ENCODE measurements at places on chromosomes 2 and 18.

- no peak for DNase-seq
These were observed 193.8 kb downstream of the CMPK2 start for GRCh38 chr2:6671913-6672312.

- DNase-seq = no peak
These were observed 138.3 kb downstream of the DDX1 start for GRCh38 chr2:15729709-15730544.

- DNase-seq = no peak
These were observed 5.8 kb downstream of the GAD1 start for GRCh38 chr2:170822290-170823087.

DNA sequence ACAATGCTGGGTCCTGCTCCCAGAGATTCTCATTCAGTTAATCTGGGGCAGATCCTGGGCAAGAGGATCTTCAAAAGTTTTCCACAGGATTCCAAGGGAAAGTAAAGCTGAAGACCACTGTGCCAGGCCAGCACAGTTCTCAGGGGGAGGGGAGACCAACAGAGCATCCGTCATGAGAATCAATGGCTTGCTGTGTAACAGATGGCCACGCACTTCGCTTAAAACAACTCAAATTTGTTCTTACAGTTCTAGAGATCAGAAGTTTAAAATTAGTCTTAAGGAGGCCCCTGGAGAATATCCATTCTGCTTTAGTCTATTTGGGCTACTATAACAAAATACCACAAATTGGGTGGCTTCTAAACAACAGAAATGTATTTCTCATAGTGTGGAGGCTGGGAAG is 17.4 kb upstream of the SEH1L start:
- DNase-seq = no peak

GRCh38 chr2:226993171-226993570 is 157.3 kb downstream of the RHBDD1 start:
- no peak for DNase-seq

DNA sequence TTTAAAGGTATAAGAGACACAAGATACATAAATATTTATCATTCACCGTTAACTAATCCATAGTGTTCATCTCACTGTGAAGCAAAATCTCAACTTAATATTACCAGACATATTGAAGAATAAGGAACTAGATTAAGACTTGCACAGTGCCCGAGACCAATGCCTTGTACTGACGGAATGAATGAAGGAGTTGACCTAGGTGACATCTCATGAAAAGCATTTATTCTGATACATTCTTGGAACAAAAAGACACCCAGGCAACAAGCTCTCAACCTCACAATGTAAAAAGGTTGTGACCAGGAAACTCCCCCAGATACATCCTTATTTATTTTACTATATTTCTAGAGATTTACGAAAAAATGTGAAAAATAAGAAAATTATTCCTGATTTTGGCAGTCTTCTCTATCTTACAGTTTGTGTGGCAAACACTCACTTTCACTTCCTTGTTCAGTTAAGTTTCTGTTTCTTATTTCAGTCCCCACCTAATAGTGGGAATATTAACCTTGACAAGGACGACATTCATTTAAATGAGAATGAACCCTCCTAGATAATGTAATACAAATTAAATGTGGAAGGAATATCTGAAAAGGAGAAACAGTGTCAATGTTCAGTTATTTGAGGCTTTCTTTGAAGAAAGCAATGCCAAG is 28.4 kb downstream of the M1AP start:
- DNase-seq = no peak

DNA sequence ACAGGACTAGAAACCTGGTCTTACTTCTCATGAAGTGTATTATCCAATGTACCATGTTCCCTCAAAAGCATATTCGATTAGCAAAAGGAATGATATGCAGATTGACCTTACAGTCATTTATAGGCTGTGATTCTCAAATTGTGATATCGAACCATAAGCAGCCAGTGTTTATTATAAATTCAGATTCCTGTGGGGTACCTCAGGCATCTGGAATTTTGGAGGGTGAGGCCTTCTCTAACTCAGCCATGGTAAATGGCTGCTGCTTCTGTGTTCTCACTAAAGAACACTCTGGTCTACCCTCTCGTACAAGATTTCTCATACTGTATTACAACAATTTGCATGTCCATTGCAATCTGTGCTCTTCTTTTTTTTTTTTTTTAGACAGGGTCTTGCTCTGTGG is 84.5 kb downstream of the PRPF40A start:
- no peak for DNase-seq

- DNase-seq = no peak
These were observed 117.9 kb downstream of the ARHGAP15 start for GRCh38 chr2:143246815-143247744.

GRCh38 chr18:7740821-7741220 is 173.7 kb downstream of the PTPRM start:
- DNase-seq = no peak

- DNase-seq = no peak
These were observed 15.9 kb upstream of the SIX3 start for GRCh38 chr2:44925561-44926136.

GRCh38 chr18:44039826-44040225 is 640.9 kb upstream of the SETBP1 start:
- no peak for DNase-seq

DNA sequence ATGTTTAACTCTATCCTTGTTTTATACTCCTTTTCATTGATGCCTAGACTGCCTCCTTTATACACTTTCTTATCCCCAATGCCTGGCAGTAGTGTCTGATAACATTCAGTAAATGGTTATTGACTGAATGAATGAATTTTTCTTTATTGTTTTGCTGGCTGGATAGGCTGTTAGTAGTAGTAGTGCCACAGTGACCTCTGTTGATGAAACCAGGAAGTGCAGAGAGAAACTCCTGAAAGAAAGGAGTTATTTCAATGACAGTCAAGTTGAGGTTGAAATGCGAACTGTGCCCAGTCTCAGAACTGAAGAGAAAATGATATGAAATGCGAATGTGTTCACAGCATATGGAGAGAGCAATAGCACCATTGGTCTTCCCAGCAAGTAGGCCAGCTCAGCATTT is 26.8 kb upstream of the SLC9A2 start:
- no peak for DNase-seq

Data from suprapubic skin (tissue), 4 donors.